ENCODE measurements at places on chromosomes 2 and 18. TPM values are rescaled to one million over a fixed set of nuclear protein-coding genes. Genes with fewer than 3 reads are reported as not detected.

- no peak for DNase-seq
These were observed 45.9 kb downstream of the NCK2 start for GRCh38 chr2:105790461-105791149.

DNA sequence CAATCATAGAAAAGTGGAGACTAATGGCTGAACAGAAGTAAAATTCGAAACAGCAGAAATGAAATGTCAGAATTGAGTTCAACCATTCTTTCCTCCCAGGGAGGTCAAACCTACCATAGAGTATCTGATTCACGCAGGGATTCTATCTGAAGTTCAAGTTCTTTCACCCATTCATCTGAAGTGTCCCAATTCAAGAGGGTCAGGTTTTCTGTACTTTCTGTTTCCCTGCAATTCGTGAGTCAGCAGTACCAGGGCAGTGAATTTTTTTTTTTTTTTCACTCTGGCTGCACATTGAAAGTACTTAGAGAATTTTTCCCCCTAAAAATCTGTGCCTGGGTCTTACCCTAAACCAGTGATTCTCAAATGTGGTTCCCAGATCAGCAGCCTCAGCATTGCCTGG is 40.9 kb upstream of the CCDC88A start:
- DNase-seq, result no peak

DNA sequence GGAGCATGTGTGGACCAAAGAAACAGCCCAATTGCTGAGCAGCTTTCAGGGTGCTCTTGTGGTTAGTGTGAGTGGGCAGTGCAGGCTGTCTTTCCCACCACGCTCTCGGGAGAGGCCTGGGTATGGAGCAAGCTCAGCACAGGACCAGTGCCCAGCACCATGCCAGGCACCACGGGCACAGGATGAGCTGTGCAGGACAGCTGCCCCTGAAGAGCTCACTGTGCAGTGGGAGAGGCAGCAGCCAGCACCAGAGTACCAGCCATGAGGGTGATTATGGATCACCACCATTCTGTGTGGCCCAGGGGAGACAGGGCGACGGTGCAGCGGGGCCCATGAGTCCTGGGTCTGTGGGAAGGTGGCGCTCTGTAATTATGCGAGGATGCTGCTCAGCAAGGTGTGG is 29.7 kb upstream of the FAHD2A start:
- DNase-seq, result no peak

GRCh38 chr2:234846599-234847363 is 105.0 kb upstream of the SH3BP4 start:
- no peak for DNase-seq

GRCh38 chr2:9287400-9288045 is 80.9 kb downstream of the ASAP2 start:
- no peak for DNase-seq

- no peak for DNase-seq
These were observed 78.2 kb downstream of the TCF4 start for GRCh38 chr18:55509631-55510324.

DNA sequence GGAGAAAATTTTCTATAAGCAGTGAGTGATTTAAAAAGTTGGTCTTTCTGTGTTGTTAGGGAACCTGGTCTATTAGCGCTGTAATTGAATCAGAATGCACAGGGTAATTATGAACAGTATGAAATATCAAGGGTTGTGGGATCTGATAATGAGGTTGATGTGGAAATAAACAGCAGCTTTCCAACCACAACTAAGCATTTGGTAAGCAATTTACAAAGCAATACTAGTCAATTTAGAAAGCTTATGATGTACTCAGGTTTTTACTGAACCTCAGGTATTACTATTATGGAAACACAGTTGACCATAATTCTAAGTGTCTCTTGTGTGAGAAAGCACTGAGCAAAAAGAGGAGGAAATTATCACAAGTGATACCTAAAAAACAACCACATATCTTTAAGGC is 11.0 kb upstream of the SMCHD1 start:
- DNase-seq, result no peak

DNA sequence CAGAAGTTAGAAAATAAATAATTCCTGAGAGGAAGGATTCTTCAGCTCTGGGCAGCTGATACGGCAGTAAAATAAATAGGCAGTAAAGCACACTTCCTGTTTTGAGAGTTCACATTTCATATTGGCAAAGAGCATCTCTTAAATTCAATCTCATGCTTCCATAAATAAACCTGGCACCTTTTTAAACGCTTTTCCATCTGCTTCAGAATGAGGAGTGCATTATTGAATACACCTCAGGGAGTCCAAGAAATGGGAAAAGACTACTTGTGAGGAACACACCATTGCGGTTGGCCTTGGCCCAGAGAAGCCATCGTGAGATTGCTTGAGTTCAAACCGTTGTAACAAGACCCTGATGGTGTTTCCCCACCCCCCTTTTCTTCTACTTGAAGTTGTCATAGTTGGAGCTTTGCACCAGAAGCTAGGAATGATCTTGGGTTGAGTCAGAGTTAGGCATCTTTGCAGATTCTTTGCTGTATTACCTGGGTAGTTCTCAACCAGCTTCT is 123.9 kb downstream of the RDH14 start:
- no peak for DNase-seq

DNA sequence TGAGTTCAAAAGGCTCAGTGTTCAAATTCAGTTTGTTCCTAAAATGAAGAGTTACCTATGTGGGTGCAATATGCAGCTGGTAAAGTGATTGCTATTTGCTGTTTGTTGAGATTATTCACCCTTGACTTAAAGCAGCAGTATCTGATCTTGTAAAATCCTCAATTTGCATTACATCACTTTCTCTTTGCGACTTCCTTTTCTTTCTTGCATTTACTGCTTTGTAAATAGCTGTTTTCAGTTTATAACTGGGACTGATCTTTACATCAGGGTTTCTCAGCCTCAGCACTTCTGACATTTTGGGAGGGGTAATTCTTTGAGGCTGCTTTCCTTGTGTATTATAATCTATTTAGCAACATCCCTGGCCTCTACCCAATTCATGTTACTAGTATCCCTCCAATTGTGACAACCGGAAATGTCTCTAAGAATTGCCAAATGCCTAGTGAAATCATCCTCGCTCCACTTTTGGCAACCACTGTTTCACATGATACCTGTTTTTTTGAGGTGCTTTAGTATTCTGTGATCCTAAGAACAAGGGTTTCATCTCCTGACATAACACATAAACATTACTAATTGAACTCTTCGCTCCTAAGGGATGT is 12.1 kb upstream of the ERCC3 start:
- DNase-seq, result no peak

GKN1 gene
- total RNA-seq, result not detected

Measured in activated naive CD8-positive, alpha-beta T cell treated with anti-CD3 and anti-CD28 coated beads, Interleukin-2, amount 10 ng/mL, durations not matched to agents 7 days and 5 days (primary cell).